ENCODE measurements at places on chromosomes 2 and 18.

DNA sequence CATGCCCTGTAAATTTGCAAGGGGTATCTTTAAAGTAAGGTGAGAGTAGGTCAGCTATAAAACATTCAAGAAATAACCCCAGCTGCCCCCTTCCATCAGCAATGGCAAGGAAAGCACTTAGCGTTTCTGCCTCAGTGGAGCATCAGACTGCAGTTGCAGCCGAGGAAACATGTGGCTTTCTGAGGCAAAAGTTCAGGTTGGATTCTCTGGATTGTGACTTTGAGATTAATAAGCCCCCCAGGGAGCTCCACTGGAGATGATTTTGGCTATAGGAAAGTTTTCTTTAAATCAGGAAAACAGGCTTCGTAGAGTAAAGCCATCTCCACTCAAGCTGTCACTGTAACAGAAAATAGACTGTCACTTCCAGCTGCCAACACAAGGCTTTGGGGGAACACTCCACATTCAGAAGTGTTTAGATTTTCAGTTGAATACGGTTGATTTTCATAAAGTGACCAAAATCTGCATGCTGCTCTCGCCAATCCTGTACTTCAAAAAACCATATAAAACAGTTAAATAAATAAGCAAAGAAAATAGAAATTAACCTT, 15.3 kb upstream of the RIT2 start:
- DNase-seq = no peak

GRCh38 chr2:11525762-11526161, 8.1 kb upstream of the GREB1 start:
- DNase-seq = no peak

GRCh38 chr18:56748698-56749268, 97.6 kb downstream of the WDR7 start:
- peak; percentile 32 for DNase-seq

DNA sequence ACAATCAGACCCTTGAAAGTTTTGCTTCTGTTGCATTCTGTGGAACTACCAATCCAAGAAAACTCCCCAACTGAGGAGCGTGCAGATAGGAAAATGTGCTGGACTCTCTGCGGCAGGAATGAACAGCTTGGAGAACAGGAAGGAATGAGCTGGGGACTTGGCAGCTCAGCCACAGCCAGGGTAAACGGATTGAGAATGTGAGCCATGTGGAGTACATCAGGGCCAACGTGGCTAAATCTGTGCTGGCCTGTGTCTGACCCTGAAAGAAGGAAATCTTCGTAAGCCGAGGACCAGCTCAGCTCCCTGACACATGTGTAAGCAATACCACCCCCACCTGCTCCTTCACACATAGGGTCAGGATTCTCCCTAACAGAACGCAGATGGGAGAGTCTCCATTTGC, 1023.7 kb downstream of the BCL11A start:
- no peak for DNase-seq

GRCh38 chr2:60502144-60502543, 51.3 kb downstream of the BCL11A start:
- DNase-seq = no peak

GRCh38 chr18:75392226-75392578, 35.3 kb downstream of the SMIM21 start:
- no peak for DNase-seq

GRCh38 chr2:133334923-133335322, 233.3 kb downstream of the NCKAP5 start:
- no peak for DNase-seq

DNA sequence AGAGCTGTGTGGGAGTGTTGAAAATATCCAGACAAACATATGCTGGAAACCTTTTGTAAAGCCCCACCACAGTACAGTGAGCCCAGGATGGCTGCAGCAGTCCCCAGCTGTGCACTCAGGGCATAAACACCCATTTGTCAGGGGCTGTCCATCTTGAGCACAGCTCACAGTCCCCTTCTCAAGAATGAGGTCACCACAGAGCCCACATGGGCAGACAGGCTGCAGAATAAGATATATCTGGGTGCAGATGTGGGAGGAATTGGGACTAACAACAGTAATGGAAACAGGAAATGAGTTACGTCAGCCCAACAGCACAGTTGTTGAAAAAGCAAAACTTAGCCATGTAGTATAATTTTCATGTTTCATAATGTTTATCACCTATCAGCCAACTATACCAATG, 219.6 kb downstream of the ETAA1 start:
- peak; percentile 7 for DNase-seq
